Retina (tissue), 1 donor: ENCODE measurements at places on chromosomes 5 and 9.

- no peak for DNase-seq
Observed at GRCh38 chr5:4579679-4580078, 560.5 kb upstream of the ADAMTS16 start.

- no peak for DNase-seq
Observed at GRCh38 chr5:13574574-13574973, 369.9 kb downstream of the DNAH5 start.

GRCh38 chr9:112914524-112914923 is 23.8 kb upstream of the SLC46A2 start:
- DNase-seq, result no peak

- no peak for DNase-seq
Observed at GRCh38 chr5:104052558-104053352, 490.2 kb upstream of the NUDT12 start.

DNA sequence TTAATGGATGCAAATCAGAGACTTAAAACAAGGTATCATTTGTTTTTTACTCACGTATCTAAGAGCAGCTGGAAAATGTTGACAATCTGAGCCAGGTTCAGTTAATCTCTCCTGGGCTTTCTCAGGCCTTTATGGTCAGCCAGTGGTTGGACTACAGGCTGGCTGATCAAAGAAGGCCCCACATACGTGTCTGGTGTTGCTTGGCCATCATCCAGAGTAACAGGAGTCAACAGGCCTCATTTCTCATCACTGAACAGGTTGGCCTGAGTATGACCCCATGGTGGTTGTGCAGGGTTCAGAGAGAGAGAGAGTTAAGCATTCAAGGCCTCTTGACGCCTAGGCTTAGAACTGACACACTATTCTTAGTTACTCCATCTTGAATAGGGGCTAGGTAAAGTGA is 97.0 kb upstream of the VLDLR start:
- DNase-seq, result no peak

DNA sequence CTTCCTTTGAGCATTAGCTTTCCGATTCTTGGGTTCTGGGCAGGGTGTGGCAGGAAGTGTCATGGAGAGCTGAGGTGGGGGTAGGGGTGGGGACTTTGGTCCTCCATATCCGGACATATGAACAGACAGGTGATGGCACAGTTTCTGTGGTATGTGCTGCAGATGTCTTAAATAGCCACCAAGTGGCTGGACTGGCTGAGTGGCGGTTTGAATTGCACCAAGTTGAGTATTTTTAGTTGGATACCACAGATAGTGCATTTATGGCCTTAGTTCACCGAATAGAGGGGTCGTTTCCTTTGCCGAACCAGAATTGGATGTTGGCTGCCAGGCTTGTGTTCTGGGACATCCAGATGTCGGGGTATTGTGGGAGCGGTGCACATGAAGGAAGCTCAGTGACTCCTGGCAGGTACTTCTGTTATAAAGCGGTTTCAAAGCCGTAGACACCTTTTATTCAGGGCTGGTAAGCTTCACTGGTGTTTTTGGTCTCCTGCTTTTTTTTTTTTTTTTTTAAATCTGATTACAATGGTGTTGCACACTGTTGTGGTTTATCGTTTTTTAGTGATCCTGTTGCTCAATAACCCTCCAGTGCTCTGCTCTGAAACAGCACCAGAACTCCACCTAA is 15.1 kb upstream of the TNFAIP8 start:
- no peak for DNase-seq

GRCh38 chr9:38059233-38059936 is 9.6 kb downstream of the SHB start:
- DNase-seq, result no peak

DNA sequence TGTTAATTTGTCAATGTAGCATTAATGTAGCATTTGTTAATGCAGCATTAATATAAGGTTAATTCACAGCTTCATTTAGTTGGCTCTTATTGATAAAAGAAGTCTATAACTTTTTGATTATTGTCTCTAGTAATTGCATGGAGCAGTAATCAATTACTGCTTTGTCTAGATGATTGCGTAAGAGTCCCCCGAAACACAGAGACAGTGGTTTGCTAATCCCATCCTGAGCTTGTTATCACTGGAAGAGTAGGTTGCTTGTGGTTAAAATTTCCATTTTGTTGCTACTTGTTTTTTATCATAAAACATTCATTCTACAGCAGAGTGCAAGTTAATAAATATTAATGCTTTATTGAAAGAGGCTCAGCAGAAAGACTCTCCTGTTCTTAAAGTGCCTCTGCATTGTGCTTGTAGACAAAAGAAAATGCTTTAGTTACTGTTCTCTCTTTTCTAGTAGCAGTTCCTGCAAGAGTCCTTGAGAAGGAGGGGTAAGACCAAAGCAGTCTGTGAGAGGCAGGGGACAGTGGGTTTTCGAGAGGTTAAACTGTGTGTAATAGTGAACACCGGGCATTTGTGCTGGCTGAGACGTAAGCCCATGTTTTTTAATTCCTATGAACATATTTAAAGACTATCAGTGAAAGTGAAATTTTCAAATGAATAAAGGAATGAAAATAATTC is 291.7 kb downstream of the TRPM3 start:
- no peak for DNase-seq
